ENCODE measurements at places on chromosomes 5 and 9. TPM values are rescaled to one million over a fixed set of nuclear protein-coding genes. Genes with fewer than 3 reads are reported as not detected.
A peak's percentile ranks its signal among the peaks of the same experiment; 100 is the strongest.

Gene PRKACG
- total RNA-seq: not detected

Gene TMEM215
- 0.75 TPM for total RNA-seq

Gene LCN1
- total RNA-seq: not detected

Gene CEP72
- 0.32 TPM for total RNA-seq

Gene CTXN3
- not detected for total RNA-seq

Gene MVB12B
- total RNA-seq: 9.4 TPM

Gene SLC36A2
- total RNA-seq: 0.75 TPM

Gene PKD2L2
- total RNA-seq: not detected

GRCh38 chr5:170010595-170010994, 30.3 kb upstream of the INSYN2B start:
- no peak overlapping the region for H3K4me3 ChIP-seq
- H3K4me1 ChIP-seq: no peaks in the 10 kb centered on the region
- no peaks in the 10 kb centered on the region for H3K36me3 ChIP-seq
- no peak for DNase-seq
- no peak overlapping the region for H3K27ac ChIP-seq
- H3K27me3 ChIP-seq: no peaks in the 10 kb centered on the region

- no peak for DNase-seq
- H3K36me3 ChIP-seq: no peaks in the 10 kb centered on the region
- H3K4me1 ChIP-seq: no peaks in the 10 kb centered on the region
- no peak overlapping the region for H3K4me3 ChIP-seq
- no peak overlapping the region for H3K27ac ChIP-seq
Observed at GRCh38 chr9:25975667-25976066, 297.4 kb upstream of the TUSC1 start.

DNA sequence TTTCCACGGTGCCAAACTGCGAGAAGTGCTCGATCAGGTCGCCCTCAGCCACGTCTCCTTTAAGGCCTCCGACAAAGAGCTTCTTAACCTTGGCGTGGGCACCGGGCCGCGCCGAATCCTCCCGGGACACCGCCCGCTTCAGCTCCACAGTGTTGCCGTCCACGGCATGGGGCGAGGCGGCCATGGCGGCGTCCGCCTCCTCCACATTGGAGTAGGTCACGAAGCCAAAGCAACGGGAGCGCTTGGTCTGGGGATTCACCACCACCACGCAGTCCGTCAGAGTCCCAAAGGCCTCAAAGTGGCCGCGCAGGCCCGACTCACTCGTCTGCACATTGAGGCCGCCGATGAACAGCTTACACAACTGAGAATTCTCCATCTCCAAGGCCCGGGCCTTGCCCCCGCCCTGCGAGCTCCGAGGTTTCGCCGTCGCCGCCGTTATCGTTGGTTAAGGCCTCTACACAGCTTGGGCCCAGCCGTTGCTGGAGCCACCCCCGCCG, 424 bp downstream of the HNRNPA0 start:
- H3K36me3 ChIP-seq: no peaks in the 10 kb centered on the region
- H3K4me3 ChIP-seq: peak overlapping the region; percentile 93
- H3K27me3 ChIP-seq: no peaks in the 10 kb centered on the region
- DNase-seq: no peak
- peak overlapping the region; percentile 100 for H3K27ac ChIP-seq

- peaks cover 40% of the 10 kb centered on the region for H3K4me1 ChIP-seq
- peak overlapping the region; percentile 70 for H3K27ac ChIP-seq
- H3K36me3 ChIP-seq: peaks cover 16% of the 10 kb centered on the region
Observed at GRCh38 chr9:109107402-109108240, 12.1 kb downstream of the TMEM245 start.

GRCh38 chr5:50667023-50667652, 701 bp downstream of the PARP8 start:
- H3K4me3 ChIP-seq: peak overlapping the region; percentile 99
- H3K27me3 ChIP-seq: no peaks in the 10 kb centered on the region
- peak; percentile 12 for DNase-seq
- H3K4me1 ChIP-seq: no peaks in the 10 kb centered on the region
- no peaks in the 10 kb centered on the region for H3K36me3 ChIP-seq

DNA sequence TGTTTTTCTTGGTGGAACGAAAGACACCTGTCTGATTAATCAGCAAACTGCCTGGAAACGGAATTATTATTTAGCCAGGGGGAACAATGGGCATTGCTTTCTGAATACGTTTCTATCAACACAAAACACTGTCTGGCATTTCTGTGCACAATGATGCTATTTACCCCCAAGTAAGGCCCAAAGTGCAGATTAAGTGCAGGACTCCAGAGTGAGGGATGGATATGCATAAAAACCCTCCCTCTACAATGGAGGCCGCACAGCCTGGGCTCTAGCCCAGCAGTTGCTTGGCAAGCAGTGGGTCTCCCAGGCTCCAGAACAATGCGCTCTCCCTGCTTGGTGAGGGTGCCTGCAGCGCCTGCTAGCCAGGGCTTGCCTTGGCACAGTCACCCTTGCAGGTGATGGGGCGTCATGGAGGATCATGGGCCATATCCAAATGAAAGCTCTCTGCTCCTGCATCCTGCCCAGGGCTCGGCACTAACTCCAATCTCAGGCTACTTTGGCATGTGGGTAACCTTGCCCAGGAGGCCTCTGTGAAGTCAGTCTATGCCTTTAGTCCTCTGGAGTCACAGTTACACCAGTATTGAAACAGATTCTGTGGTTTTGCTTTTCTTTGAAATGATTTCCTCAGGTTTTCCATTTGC, 11.5 kb upstream of the SPATA24 start:
- H3K4me1 ChIP-seq: peaks cover 43% of the 10 kb centered on the region
- no peak for DNase-seq
- H3K4me3 ChIP-seq: no peak overlapping the region
- peak overlapping the region; percentile 76 for H3K27ac ChIP-seq

DNA sequence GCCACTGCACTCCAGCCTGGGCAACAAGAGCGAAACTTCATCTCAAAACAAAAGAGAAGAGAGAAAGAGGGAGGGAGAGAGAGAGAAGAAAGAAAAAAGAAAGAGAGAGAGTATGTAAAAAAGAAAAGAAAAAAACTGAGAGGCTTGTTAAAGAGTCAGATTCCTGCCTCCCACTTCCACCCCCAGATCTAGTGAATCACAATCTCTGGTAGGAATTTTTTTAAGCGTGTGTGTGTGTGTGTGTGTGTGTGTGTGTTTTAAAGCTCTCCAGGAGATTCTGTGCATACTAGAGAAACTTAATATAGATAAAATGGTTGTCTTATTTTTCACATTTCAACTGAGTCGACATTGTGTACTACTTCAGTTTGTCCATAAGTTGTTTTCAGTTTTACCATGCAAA, 32.0 kb downstream of the SAR1B start:
- no peaks in the 10 kb centered on the region for H3K27me3 ChIP-seq
- DNase-seq: no peak
- no peaks in the 10 kb centered on the region for H3K4me1 ChIP-seq
- no peak overlapping the region for H3K27ac ChIP-seq
- H3K36me3 ChIP-seq: peaks cover 16% of the 10 kb centered on the region

- H3K4me1 ChIP-seq: peaks cover 8% of the 10 kb centered on the region
- H3K27me3 ChIP-seq: no peaks in the 10 kb centered on the region
- H3K36me3 ChIP-seq: no peaks in the 10 kb centered on the region
- no peak overlapping the region for H3K27ac ChIP-seq
- no peak for DNase-seq
- no peak overlapping the region for H3K4me3 ChIP-seq
Observed at GRCh38 chr5:138969323-138970002, 94.3 kb upstream of the LRRTM2 start.

- H3K27ac ChIP-seq: no peak overlapping the region
- H3K4me1 ChIP-seq: no peaks in the 10 kb centered on the region
- no peak overlapping the region for H3K4me3 ChIP-seq
- no peaks in the 10 kb centered on the region for H3K36me3 ChIP-seq
- no peak for DNase-seq
Observed at GRCh38 chr5:170176916-170177315, 55.9 kb upstream of the C5orf58 start.

- H3K27me3 ChIP-seq: no peaks in the 10 kb centered on the region
- DNase-seq: no peak
- no peak overlapping the region for H3K27ac ChIP-seq
- no peaks in the 10 kb centered on the region for H3K36me3 ChIP-seq
- no peaks in the 10 kb centered on the region for H3K4me1 ChIP-seq
Observed at GRCh38 chr9:72618811-72619210, 97.4 kb downstream of the TMC1 start.

DNA sequence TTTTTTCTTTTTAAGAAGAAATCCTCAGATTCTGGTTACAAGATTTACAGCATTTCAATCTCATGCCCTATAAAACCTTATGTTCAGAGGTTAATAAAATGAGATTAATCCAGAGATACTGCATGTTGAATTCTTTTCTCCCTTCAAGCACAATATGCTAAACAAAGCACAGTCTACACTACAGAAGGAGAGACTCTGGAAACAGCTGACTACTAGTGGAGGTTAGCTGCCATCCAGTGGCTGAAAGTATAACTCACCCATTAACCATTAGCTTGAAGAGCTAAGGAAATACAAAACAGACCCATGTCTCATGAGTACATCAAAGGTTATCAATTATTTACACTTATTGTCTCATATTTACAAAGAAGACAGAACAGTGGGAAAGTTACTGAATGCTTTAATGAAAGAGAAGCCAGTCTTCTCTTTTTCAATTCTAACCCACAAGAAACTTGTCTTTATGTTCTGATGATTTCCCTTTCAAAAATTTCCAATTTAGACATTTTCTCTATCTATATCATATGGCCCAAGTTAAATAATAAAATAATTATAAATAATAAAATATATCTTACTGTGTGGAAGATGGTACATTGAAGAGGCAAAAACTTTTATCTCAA, 12.7 kb upstream of the DNAH5 start:
- DNase-seq: no peak
- no peaks in the 10 kb centered on the region for H3K27me3 ChIP-seq
- H3K4me3 ChIP-seq: no peak overlapping the region
- no peaks in the 10 kb centered on the region for H3K4me1 ChIP-seq
- H3K36me3 ChIP-seq: no peaks in the 10 kb centered on the region

GRCh38 chr5:83433891-83434290, 37.7 kb upstream of the VCAN start:
- H3K27ac ChIP-seq: no peak overlapping the region
- H3K4me1 ChIP-seq: no peaks in the 10 kb centered on the region
- H3K27me3 ChIP-seq: no peaks in the 10 kb centered on the region
- no peaks in the 10 kb centered on the region for H3K36me3 ChIP-seq

DNA sequence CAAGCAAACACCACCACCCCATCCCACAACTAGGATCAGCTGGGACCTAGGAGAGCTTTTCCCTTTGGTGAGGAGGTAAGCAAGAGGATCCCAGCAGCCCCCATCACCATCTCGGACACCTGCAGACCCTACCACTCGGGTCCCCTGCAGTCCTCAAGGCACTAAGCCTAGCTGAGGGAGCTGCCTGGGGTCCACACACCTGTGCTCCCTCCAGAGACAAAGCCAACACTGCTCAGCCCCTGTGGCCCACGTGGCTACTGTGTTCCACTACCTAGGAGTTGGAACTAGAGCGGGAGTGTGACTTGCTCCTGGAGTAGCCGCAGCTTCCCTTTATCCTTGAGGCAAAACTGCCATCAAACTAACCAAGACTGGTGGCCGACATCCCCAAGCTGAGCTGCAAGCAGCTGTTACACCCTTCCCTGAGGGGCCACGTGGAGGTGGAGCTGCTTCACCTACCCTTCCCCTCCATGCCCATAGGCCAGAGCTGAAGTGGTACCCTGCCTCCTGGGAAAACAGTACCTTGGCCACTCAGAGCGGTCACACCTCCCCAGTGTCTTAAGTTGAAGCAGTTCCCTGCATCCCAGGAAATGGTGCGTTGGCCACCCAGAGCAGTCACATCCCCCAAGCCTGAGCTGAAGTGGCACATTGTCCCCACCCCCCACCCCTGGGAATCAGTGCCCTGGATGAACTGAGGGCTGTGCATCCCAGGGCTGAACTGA, 205.5 kb downstream of the CACNA1B start:
- H3K36me3 ChIP-seq: no peaks in the 10 kb centered on the region
- no peak overlapping the region for H3K4me3 ChIP-seq
- no peaks in the 10 kb centered on the region for H3K27me3 ChIP-seq

DNA sequence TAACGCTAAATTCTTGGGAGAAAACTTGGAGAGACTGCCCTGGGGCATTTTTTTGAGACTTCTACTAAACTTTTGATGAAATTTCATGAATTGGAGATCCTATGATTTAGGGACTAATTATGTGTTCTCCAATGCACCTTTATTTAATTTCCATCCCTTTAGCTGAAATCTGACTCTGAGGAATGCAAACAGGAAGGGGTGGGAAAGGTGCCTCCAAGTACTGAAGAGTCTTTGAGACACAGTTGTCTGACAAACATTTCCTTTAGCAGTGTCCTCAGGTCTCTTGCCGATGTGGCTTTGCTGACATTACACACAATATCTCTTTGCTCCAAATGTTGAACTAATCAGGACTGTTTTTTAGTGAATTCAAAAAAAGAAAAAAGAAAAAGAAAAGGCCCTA, 76.9 kb downstream of the LIX1 start:
- no peaks in the 10 kb centered on the region for H3K4me1 ChIP-seq
- no peak overlapping the region for H3K4me3 ChIP-seq
- no peak overlapping the region for H3K27ac ChIP-seq
- no peaks in the 10 kb centered on the region for H3K27me3 ChIP-seq

- no peaks in the 10 kb centered on the region for H3K4me1 ChIP-seq
- no peak overlapping the region for H3K27ac ChIP-seq
- H3K27me3 ChIP-seq: no peaks in the 10 kb centered on the region
- no peak overlapping the region for H3K4me3 ChIP-seq
- DNase-seq: no peak
- H3K36me3 ChIP-seq: no peaks in the 10 kb centered on the region
Observed at GRCh38 chr5:43245724-43246385, 53.8 kb downstream of the NIM1K start.

- H3K27ac ChIP-seq: no peak overlapping the region
- no peaks in the 10 kb centered on the region for H3K4me1 ChIP-seq
- no peak for DNase-seq
- no peak overlapping the region for H3K4me3 ChIP-seq
- H3K36me3 ChIP-seq: no peaks in the 10 kb centered on the region
Observed at GRCh38 chr9:106717686-106718085, 145.3 kb upstream of the ZNF462 start.

- H3K4me3 ChIP-seq: no peak overlapping the region
- no peaks in the 10 kb centered on the region for H3K36me3 ChIP-seq
- H3K4me1 ChIP-seq: no peaks in the 10 kb centered on the region
Observed at GRCh38 chr5:137303509-137303908, 195.6 kb downstream of the SPOCK1 start.
